ENCODE measurements at places on chromosomes 11 and 22. TPM values are rescaled to one million over a fixed set of nuclear protein-coding genes. Genes with fewer than 3 reads are reported as not detected.
A peak's percentile ranks its signal among the peaks of the same experiment; 100 is the strongest.

DNA sequence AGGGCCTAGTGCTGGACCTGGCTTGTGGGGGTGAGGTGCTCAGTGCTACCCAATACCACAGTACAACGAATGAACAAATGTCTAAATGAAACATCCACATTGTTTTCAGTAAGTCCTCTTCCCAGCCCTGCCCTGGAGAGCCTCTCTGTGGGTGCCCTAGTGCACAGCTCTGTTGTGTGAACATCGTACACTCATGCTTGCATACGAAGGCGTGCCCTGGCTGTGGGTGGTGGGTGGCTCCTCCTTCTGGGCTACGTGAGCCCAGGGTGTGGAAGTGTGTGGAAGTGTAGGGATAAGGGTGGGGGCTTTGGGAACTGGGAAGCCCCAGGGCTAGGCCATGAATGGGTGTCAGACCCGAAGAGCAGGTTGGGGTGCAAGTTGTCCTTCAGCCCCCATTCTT lies 592 bp upstream of the NLRX1 start:
- DNase-seq = no peak

DNA sequence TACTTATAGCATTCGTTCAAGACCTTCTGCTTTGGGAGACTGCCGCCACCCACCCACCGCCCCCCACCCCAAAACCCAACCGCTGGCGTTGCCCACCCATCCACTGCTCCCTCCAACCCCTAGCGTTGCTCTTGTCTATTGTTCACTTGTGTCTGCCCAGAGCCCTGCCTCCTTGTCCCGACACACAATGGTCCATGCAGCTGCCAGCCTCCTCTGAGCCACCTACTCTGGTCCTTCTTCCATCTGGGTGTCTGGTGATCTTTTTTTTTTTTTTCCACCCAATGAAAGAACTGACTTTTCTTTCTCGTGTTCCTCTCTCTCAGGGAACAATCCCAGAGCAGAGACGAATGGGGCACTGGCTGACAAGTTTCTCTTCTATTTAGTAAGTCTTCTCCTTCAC lies 256.0 kb upstream of the SESN3 start:
- DNase-seq = no peak

- no peak for DNase-seq
Measured at GRCh38 chr11:125413226-125413625, 82.8 kb downstream of the FEZ1 start.

The GPHA2 gene
- not detected for total RNA-seq

The TRIM49 gene
- total RNA-seq = not detected

The GLYATL2 gene
- total RNA-seq = not detected

GRCh38 chr22:22843848-22844247 lies 43.8 kb upstream of the IGLL5 start:
- no peak for DNase-seq

The SEC14L6 gene
- not detected for total RNA-seq

The SLC6A5 gene
- total RNA-seq = not detected

- no peak for DNase-seq
Measured at GRCh38 chr22:19518635-19519034, 5.6 kb downstream of the CLDN5 start.

DNA sequence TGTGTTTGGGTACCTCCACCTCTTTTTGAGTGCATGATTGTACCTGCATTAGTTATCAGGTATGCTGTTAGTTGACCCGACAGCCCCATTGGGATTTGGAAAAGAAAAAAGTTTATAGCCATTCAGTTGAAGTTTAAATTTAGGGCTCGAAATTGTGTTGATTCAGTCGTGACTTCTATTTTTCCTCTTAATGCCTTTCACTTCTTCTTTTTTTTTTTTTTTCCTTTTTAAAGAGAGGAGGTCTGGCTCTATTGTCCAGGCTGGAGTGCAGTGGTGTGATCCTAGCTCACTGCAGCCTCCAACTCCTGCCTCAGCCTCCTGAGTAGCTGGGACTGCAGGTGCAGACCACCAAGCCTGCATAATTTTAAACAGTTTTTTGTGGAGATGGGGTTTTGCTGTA lies 2.3 kb downstream of the STT3A start:
- no peak for DNase-seq

DNA sequence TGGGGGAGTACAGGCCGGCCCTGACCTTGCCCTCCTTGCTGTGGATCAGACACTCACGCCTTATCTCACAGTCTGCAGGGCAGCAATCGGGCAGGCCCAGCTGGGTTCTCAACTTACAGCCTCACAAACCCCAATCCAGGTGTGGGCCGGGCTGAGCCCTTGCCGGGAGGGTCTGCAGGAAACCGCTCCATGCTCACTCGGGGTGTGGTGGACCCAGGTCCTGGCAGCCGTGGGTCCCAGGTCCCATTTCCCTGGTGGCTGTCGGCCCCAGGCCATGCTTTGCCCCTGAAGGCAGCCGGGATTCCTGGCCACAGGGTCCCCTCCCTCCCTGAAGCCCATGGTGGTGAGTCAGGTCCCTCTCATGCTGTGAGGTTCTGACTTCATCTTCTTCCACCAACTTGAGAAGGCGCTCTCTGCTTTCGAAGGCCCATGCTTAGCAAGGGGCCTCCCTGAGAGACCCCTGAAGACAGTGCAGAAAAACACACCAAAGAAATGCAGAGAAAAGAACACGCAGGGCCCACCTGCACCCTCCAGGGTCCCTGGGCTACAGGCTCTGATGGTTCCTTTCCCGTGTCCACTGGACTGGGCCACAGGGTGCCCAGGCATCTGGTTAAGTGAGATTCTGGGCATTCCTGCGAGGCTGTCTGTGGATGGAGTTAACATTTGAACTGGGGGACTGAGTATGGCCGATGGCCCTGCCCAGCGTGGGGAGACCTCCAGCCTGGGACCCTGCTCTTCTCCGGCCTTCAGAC lies 588.2 kb downstream of the BRD1 start:
- peak; percentile 32 for DNase-seq

The SELENOM gene
- 42.9 TPM for total RNA-seq

DNA sequence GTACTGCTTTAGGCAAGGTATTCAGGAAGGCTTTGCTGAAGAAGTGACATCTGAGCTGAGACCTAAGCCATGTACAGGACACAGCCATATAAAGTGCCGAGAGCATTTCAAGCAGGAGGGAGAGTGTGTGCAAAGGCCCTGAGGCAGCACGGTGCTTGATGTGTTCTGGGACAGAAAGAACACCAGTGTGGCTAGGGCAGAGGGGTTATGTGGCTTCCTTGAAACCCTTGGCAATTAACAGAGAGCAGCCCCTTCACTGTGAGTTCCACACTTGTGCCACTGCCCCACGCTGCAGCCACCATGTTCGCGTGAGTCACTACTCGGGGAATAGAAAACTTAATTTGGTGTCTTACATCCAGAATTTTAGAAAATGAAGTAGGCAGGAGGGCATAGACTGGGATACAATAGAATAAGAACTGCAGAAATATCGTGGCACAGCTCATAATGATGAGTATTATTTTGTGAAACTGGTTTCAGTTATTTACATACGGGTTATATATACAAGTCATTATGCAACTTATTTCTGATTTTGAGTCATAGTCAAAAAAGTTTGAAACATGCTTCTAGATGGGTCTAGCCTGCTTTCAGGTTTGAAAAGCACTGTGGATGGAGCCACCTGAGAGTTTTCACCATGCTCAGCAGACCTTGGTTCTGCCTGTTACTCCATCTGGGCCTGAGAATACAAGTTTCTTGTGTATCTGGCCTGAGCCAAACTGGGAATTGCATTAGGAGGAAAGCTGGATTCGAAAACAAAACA lies 11.8 kb downstream of the IL10RA start:
- DNase-seq = no peak

The WNT7B gene
- not detected for total RNA-seq

GRCh38 chr11:119759324-119759723 lies 30.3 kb upstream of the NECTIN1 start:
- no peak for DNase-seq

GRCh38 chr11:61967924-61968757 lies 707 bp upstream of the FTH1 start:
- DNase-seq = peak; percentile 78

The TMPRSS5 gene
- not detected for total RNA-seq

- no peak for DNase-seq
Measured at GRCh38 chr11:10095412-10096208, 198.4 kb downstream of the SBF2 start.

GRCh38 chr11:125141686-125142535 lies 22.6 kb upstream of the PKNOX2 start:
- peak; percentile 66 for DNase-seq

DNA sequence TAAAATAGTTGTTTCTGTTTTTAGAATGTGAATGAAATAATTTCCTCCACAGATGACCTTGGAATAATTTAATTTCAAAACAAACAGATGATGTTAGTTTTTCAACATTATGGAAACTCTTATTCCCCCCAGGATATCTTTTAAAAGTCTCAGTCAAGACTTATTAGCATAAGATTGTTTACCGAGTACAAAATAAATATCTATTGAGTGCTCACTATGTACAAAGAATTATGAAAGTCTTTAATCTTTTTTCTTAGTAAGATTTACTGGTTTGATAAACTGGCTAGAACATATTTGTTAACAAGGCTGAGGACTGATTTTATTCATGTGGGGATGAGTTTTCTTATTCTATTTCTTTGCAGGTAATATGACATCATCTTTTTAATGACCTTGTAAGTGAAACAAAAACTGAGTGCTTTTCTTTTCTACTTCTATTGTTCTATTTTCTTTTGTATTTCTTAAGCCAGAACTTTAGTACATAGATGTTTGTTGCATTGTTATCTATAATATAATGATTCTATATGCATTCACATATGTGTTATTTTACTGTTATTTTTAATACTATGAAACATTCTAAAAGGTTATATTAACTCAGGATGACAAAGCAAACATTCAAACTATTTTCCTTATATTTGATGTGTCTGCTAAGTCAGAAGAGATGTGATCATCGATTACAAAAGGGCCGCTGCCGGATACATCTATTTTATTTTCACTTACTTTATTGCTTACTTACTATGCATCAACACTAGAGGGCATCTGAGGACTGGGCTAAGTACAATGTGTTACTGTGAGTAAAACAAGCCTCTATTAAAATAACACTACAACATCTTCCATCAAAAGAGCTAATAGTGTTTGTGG lies 111.0 kb upstream of the ARHGAP42 start:
- DNase-seq = no peak

DNA sequence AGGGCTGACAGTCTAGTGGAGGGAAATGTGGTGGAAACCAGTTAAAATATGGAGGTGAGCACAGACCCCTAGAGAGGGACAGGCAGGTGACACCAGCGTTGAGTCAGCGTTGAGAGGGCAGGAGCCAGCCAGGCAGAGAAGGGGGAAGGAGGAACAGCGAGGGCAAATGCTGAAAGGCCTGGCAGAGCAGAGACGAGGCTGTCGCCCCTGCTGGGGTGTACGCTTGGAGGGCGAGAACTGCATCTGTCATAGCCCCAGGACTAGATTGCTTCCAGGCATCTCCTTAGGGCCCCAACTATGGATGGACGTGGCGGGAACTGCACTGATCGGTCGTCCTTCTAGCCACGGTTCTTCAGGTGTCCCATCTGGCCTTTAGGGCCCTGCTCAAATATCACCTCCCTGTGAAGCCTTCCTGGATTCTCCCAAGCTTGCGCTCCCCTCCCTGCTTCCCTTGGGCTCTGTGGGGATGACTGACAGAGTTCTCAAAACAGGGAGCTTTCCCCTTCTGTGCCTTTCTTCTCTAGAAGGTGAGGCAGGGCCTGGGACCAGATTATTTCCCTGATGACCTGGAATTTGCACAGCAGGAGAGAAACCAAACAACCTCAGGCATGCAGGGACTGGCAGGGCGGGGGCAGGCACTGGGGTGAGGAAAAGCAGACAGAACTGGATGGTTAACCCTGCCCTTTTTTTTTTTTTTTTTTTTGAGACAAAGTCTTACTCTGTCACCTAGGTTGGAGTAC lies 11.1 kb downstream of the SYNGR1 start:
- no peak for DNase-seq

The PHOX2A gene
- total RNA-seq = not detected

- DNase-seq = no peak
Measured at GRCh38 chr11:98871690-98872089, 149.1 kb upstream of the CNTN5 start.

DNA sequence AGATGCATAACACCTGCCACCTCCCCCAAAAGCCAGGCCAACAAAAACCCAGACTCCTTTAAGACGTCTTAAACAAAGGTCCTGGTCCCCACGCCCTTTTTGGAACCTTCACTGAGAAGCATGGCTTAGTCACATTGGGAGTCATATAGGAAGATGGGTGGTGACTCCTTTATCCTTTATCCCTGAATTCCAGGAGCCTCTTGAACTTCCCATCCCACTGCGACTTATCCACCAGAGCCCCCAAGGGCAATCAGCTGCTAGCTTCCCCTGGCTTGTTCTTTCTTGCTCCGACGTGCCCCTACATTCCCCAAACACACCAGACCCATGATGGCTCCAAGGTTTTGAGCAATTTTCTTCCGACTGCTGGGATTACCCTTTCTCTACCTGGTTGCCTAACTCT lies 567.0 kb upstream of the CADM1 start:
- DNase-seq = no peak

DNA sequence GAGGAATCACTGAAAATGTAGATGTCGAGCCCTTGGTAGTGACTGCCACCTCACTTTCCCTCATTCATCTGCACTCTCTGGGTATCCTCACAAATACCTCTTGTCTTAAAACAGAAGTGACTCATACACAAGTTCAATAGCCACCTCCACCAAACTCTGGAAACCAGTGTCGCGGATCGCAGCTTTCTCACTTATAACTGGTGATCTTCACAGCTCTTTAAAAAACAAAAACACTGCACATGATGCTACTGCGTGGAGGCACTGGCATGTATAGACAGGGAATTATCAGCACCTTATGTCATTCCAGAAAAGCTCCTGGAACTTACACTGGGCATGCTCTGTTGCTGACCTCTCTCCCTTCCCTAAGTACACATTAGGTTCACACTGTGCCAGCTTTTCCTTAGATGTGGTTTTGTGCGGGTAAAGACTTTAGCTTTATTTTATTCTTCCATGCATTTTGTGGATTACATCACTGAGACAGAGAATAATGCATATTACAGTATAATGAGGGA lies 425.5 kb upstream of the CADM1 start:
- no peak for DNase-seq

Measured in Peyer's patch (tissue), 4 donors.